ENCODE measurements at places on chromosomes 6 and 20.

DNA sequence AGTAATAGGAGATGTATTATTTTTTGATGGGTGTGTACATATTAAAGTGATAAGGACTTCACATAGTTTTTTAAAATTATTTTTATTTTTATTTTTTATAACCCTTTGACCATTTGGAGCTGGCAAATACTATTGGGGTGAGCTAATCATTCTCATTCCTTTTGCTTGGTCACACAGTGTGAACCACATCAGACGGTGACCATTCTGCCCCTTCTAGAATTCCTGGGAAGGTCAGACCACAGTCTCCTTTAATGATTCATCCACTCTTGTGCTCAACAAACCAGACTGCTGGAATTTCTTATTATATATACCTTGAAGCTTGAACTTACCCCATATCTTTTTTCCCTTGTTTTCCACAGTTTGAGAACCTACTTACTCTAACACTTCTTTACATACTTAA lies 23.9 kb upstream of the PRL start:
- no peak for DNase-seq

GRCh38 chr20:47668313-47669151 lies 116.7 kb downstream of the SULF2 start:
- DNase-seq: no peak

DNA sequence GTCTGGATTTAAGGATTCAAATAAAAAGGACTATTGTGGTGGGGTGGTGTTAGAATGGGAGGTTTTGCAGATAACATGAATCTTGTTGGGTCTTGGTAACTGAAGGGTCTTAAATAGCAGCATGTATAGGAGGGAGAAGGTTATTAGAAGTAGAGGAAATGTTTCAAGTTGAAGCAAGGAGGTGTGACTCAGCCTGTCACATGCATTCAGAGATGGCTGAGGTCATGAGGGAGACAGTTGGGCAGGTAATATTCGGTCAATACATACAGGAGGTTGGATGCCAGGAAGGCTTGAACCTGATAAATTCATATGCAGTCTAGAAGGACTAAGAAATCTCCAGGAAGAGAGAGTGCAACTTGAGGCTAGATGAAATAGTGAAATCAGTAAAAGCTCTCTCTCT lies 6.1 kb downstream of the KLHL31 start:
- DNase-seq: no peak

GRCh38 chr20:25050082-25050481 lies 7.9 kb downstream of the ACSS1 start:
- no peak for DNase-seq

GRCh38 chr6:15592610-15593009 lies 70.2 kb downstream of the DTNBP1 start:
- DNase-seq: no peak

DNA sequence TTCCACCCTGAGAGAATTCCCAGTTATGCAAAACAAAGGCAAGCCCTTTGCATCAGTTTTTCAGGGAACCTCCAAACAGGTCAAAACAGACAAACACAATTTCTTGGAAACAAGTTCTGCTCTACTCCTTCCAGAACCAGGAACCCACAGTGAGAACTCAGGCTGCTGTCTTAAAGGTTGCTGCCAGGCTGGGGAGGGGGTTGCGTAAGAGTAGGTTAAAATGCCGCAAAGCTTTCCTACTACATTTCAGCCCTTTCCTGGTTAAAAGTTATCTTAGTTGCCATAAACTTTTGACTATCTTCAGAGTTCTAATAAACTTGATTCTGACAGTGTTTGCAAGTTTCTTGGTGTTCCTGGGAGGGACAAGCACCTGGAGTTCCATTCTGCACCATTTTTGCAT lies 33.8 kb downstream of the KPNA5 start:
- DNase-seq: no peak

- DNase-seq: no peak
These were observed 111.1 kb downstream of the AGPAT4 start for GRCh38 chr6:161162722-161163121.

DNA sequence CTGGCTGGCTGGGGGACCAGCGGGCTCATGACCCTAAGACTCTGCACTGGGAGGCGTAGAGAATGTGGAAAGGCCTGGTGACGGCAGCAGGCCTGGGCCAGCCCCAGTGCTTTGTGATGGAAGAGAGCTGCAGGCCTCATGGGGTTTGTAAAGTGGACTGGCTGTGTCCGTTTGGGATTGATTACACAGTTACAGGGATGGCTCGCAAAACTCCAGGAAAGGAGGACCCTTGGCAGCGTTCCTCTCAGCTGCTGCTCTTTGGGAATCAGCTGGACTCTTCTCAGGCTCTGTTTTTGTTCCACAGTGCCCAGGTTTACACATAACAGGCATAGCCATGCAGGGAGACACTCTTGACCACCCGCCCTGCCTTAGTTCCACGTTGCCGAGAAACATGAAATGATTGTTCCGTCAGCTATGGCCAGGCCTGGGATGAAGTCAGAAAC lies 89.0 kb downstream of the SLX4IP start:
- DNase-seq: no peak

GRCh38 chr6:138673346-138674014 lies 100.1 kb upstream of the CCDC28A start:
- no peak for DNase-seq

DNA sequence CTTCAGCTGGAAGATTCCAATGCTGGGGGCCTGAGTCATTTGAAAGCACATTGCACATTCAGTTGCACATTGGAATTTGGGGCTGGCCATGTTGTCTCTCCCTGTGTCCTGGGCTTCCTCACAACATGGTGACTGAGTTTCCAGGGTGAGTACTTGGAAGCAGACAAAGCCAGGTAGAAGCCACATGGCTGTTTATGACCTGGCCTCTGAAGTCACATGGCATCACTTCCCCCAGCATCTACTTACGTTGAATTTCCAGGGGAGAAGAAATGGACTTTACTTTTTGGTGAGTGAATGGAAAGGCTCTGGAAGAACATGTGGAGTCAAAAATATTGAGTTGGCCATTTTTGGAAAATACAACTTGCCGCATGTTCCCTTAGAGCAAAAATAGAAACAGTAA lies 155.5 kb downstream of the LINC00237 start:
- no peak for DNase-seq

GRCh38 chr6:90369024-90369519 lies 72.4 kb upstream of the BACH2 start:
- DNase-seq: no peak

DNA sequence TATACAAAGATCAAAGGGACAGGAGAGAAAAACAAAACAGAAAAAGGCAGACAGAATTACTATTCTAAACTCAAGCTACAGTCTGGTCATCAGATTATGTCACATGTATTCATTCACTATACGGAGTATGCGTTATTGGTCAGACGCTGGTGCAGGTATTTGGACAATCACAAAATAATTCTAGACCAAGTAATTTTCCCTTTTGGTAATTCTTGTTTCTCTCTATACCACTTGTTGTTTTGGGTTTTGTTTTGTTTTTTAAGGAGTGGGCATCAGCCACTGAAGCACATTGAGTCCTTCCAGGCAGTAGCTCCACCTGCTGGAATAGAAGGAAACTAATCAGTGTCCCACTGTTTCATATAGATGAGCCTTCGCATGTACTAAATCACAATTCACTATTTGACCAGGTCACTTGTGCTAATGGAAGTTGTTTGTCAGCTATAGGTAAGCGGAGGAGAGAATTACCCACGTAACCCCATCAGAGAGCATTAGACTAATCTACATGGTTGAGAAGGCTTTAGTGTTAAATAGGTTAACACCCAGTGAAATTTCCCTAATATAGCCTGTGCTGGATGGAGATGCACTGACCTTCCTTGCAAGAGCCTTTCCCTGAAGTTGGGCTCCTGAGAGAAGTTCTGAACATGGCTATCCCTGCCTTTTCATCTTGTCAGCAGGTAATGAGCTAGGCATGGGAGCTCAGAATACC lies 77.9 kb downstream of the TNFAIP3 start:
- no peak for DNase-seq

- DNase-seq: no peak
These were observed 36.9 kb upstream of the TRAF3IP2 start for GRCh38 chr6:111642463-111643158.

DNA sequence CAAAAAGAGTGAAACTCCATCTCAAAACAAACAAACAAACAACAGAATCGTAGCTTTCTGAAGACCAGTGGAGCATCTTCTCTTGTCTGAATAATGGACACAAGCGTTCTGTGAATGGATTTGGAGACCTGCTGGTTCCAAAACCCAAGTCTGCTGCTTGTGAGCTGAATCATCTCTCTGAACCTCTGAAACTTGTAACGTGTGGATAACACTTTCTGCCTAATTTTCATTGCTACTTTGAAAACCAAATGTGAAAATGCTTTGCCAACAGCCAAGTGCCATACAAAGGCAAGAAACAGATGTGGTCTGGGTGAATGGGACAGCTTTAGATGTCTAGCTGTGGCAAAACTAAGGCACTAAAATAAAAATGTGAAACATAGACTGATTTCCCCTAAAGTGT lies 44.3 kb downstream of the PHACTR1 start:
- no peak for DNase-seq

- no peak for DNase-seq
These were observed 6.5 kb upstream of the RBBP8NL start for GRCh38 chr20:62433658-62434497.

- no peak for DNase-seq
These were observed 94.4 kb upstream of the TNFAIP3 start for GRCh38 chr6:137772541-137773250.

DNA sequence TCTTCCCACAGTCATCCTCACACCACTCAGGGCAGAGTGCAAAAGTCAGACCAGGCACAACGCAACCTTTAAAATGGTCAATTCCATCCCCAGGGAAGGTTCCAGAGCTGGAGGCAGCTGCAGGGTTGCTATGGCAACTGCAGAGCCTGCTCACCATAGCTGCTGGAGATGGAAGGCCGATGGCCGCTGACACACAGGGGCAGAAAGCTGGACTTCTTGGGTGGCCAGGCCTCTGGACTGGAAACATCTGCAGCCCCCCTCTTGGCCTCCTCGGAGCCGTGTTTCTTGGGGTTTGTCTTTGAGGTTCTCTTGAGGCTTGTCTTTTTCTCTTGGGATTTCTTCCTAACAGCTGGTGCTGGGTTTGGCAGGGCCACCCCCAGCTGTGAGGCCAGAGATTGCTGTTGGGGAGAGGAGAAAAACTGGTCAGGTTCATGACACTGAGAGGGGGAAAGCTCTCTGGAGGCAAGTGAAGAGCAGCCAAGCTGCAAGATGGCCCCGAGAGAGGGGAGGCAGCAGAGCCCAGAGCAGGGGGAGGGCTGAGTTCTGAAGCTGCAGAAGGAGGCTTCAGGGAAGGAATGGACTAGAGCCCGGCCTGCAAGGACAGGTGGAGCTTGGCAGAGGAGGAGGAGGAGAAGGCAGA lies 10.2 kb downstream of the BNIP5 start:
- DNase-seq: no peak

GRCh38 chr6:39841291-39841690 lies 49.1 kb downstream of the DAAM2 start:
- no peak for DNase-seq

DNA sequence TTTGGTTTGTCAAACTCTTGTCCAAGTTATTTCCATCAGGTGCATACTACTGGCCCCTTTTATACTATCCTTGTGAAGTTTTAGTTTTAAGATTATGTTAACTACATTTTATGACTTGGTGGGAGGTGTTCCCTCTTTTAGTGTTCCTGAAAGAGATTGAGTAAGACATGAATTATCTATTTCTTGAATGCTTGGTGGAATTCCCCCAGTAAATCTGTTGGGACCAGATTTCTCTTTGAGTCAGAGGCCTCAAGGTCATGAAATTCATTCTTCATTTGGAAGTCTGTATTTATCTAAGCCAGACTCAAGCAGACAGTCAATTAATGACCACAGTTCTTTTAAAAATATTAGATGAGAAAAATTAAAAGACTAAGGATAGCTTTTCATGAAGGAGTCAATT lies 81.3 kb downstream of the MOXD1 start:
- no peak for DNase-seq

DNA sequence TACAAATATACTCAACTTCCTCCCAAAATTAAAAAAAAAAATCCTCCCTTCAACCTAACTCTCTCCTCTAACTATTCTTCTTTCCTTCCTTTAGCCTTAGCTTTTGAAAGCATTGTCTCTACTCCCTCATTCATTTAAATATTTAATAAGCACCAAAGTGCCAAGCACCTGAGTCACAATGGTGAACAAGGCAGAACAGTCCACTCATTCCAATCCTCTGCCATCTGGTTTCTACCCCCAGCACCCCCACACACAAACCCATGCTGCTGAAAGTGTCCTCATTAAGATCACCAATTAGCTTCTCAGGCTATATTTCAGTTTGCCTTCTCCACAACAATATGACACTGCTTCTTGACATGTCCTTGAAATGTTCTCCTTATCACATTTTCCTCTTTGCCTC lies 76.3 kb downstream of the DTNBP1 start:
- DNase-seq: no peak

- DNase-seq: no peak
These were observed 19.0 kb upstream of the ASIP start for GRCh38 chr20:34222208-34222607.

GRCh38 chr6:125188594-125189203 lies 35.1 kb downstream of the TPD52L1 start:
- DNase-seq: no peak
